ENCODE measurements at places on chromosomes 1 and 21.

DNA sequence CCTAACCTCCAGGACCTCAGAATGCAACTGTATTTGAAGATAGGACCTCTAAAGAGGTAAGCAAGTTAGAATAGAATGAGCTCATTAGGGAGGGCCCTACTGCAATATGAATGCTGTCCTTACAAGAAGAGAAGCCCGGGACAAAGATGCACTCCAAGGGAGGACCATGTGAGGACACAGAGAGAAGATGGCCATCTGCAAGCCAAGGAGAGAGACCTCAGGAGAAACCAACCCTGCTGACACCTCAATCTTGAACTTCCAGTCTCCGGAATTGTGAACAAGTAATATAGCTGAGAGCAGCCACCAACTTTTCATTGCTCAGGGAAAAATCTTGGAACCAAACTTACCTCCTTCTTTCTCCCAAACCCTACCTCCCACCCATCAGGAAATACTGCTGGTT lies 15.0 kb upstream of the GALNT2 start:
- DNase-seq = no peak

DNA sequence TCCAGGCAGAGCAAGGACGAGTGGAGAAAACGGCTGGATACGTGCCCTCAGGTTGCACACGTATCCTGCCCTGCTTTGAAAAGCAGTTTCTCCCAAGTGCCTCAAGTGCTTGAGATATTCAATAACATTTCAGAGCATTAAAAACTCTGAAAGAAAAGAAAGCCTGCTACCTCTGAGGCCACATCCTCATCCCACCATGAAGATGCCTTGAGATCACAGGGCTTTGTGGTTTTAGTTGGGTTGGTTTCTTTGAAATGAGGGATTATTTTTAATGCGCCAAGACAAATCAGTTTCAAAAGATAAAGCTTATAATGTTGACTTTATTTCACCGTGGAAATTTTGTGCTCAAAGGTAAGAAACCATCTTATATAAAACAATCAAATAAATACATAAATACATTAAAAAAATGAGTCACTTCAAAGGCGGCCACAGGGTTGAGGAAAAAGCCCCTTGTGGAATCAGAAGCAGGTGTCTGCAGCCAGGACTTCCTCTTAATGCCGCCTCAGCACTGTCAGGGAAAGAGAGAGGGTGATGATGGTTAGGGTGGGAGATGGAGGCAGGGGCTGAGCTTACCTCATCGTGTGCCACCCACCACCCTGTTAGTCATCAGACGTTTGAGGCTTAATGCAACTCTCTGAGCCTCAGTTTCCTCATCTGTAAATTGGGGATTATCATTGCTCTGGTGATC lies 1.4 kb downstream of the NPPB start:
- DNase-seq = no peak

DNA sequence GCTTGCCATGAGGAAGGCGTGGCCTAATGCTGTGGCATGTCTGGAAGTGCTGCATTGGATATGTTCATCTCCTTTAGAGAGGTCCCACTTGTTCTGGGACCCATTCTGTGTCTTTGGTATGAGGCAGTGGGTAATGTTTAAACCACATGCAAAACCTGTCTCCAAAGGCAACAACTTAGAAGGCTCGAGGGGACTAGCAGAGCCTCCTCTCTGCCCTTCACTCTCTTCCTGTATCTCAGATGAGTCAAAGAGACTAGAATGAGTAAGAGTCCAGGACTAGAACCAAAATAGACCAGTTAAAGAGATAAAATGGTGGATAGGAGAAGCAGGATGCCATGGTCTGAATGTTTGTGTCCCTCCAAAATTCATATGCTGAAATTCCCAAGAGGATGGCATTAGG lies 220.8 kb upstream of the KIAA0040 start:
- DNase-seq = no peak

DNA sequence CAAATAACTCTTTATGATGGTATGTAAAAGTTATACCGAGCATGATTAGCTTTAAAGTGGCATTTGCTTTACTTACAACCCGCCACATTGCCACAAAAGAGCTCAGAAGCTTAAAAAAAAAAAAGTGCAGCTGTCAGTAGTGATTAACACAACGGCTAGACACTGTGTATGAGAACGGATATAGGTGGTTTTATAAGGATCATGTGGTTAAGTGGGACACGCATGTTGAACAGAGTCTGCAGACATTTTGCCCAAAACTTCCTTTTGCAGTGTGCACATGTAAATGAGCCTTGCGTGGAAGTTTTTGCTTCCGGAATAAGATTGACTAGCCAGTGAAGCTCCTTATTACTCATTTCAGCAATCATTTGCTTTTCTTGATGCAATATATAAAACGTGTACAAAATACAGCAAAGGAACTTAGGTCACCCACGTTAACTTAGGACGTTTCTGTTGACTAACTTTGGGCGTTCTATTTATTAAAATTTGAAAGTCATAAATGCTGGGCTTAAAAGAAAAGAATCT lies 58.7 kb upstream of the RGS1 start:
- peak; percentile 21 for DNase-seq

GRCh38 chr1:185864889-185865517 lies 130.8 kb downstream of the HMCN1 start:
- DNase-seq = no peak

- no peak for DNase-seq
These were observed 24.9 kb upstream of the PODN start for GRCh38 chr1:53037159-53037558.

GRCh38 chr1:2046174-2046917 lies 3.9 kb upstream of the PRKCZ start:
- DNase-seq = no peak

- no peak for DNase-seq
These were observed 35.6 kb upstream of the ADGRL4 start for GRCh38 chr1:79042117-79042516.

- no peak for DNase-seq
These were observed 9.5 kb downstream of the LSS start for GRCh38 chr21:46218906-46219590.

GRCh38 chr1:182227864-182228547 lies 163.6 kb downstream of the GLUL start:
- no peak for DNase-seq

- DNase-seq = no peak
These were observed 9.0 kb upstream of the DPH2 start for GRCh38 chr1:43960798-43961197.

GRCh38 chr1:29641921-29642320 lies 405.6 kb downstream of the PTPRU start:
- no peak for DNase-seq

GRCh38 chr1:33335020-33335419 lies 14.1 kb upstream of the A3GALT2 start:
- DNase-seq = no peak

DNA sequence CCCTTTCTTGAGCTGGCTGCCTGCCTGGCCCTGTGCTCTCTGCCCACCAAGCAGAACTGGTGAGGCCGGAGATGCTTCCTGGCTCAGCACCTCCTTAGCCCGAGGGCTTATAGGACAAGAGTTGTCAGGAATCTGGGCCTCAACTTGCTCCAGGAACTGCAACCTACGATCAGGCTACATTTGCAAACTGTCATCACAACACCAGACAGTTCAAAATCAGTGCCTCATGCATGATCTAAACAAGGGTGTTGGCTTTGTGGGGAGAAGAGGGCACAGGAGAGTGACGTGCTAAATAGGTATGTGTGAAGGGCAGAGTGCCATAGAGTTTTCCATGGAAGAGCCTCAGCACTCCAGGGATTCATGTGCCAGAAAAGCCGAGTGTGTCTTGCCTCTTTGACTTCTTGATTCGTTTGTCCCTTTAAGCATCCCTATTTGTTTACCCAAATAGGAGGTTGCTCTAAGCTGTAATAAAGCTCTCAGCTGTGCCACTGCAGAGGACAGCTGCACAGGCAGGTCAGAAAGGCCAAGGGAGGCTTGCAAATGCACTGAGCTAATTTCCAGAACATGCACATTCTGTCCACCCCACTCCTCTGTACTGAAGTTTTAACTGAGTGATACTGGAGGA lies 30.2 kb upstream of the NEK2 start:
- no peak for DNase-seq

GRCh38 chr1:26686795-26687194 lies 9.0 kb upstream of the ARID1A start:
- no peak for DNase-seq

GRCh38 chr1:23629708-23630290 lies 61.8 kb upstream of the RPL11 start:
- no peak for DNase-seq

- no peak for DNase-seq
These were observed 2021.9 kb downstream of the MRPL39 start for GRCh38 chr21:23585419-23585818.

DNA sequence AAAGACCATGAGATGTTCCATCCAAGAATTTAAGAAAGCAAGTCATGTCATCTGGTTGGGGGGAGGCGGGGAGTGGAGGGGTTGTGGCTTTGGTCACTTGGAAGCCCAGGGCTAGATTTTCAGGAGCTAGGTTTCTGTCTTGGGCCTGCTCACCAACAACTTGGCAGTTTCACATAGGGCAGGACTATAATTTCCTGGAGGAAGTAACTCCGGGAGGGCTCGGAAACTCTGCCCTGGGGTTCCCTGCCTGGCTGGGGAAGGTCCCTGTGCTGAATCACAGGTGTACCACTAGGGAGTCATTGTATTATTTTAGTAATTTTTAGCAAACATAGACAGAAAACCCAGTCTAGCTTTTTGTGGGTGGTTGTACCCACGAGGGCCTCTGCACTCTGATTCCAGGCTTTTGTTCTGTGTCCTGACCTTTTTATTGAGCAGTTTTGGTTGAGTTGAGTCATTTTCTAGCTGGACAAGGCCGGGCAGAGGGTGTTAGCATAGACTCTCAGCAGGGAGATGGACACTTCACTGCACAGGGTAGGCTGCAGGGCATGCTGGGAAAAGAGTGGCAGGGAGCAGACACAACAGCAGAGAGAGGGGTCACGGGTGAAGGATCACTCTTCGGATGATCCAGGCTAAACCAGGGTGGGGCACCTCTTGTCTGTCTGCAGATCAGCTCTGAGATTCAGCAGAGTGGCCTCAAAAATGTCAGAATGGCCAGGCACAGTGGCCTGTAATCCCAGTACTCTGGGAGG lies 144.7 kb downstream of the GRIK3 start:
- DNase-seq = no peak

DNA sequence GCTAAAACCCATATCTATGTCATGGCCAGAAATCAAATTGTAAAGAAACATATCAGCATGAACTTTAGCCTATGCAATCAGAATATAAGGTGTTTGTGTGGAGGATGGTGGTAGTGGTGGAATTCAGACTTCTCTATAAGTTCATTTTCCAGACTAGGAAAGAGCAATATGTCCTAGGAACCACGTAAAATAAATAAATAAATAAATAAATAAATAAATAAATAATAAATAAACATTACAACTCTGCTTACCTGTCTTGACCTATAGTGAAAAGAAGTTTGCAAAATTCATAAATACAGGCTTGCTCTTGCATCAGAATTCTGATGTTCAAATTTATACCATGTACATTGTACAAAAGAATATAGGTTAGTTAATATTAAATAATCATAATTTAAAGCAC lies 1382.6 kb upstream of the ADGRL2 start:
- DNase-seq = no peak

- DNase-seq = no peak
These were observed 201.5 kb downstream of the KAZN start for GRCh38 chr1:14800014-14800413.

GRCh38 chr1:9726905-9727595 lies 75.5 kb downstream of the PIK3CD start:
- DNase-seq = no peak
